ENCODE measurements at places on chromosomes 3 and 15.

GRCh38 chr15:78301326-78301725 is 1.9 kb upstream of the SKIC8 start:
- no peak for DNase-seq

GRCh38 chr3:130596484-130596883 is 79.5 kb downstream of the COL6A6 start:
- no peak for DNase-seq

DNA sequence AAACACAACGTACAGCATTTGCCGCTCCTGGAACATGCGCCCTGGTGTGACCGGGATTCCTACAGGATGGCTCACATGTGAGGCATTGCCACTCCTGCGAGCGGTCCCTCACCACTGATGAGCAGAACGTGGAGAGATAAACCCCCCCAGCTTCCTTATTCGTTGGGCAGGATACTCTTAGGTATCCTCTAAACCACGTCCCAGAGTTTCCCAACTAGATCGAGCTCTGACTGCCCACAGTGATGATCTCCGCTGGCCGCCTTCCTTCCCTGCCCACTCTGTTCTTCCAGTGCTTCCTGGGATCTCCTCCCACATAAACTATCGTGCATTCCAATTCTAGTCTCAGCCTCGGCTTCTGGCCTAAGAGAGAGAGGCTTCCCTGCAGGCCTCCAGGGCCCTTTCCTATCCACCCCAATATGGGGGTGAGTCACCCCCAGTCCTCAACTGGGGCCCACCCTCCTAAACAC is 91.8 kb downstream of the TOP2B start:
- no peak for DNase-seq

DNA sequence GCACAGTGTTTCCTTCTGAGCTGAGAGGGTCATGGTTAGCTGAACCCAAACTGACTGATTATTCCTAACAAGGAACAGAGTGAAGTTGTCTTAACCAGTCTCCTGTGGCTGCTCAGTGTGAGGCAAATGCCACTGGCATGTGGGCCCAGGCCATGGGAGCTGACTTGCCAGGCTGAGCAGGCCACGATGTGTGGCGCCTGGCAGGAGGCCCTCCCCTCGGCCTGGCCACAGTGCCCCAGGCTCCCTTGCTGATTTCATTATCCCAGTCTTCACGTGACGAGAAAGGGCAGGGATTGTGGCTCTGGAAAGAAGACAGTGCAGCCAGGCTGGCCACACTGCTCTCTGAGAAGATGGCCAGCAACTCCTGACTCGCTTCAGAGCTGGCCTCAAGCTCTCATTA is 58.8 kb downstream of the SLCO2A1 start:
- DNase-seq, result no peak

DNA sequence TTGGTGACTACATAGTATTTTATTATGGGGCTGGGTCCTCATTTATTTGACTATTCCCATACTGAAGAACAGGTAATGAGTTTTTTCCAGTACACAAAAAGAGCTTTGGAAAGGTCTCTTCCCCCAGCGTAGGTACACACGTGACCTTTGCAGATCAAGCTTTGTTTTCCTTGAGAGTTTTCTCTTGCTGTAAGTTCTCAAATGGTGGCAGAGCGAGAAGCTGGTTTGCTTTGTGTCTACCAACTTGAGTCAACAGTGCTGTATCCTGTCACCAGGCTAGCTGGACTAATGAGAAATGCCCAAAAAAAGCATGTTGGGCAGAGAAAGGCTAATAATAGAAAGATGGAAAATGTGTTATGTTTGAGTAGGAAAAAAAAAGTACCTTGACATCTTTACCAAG is 21.7 kb downstream of the GXYLT2 start:
- no peak for DNase-seq
